ENCODE measurements at places on chromosomes 7 and 10.

GRCh38 chr7:129502708-129503685 is 666 bp downstream of the SMKR1 start:
- DNase-seq: no peak

DNA sequence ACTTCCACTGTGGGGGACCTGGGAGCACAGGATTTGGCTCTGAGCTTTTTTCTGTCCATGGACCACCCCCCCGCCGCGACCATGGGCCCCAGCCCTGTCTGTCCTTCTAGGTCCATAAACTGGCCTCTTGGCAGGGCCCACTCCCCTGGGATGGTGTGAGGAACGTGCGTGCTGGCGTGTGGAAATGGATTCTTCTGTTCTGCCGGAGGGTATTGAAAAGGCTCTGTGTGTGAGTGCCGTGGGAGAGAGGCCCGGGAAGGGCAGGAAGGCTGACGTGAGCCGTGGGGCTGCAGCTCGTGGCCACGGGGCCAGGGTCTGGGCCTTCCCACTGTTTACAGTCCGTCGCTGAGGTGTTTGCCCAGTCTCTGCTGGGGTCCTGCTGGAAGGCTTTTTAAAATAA is 123.7 kb downstream of the GRK5 start:
- no peak for DNase-seq

DNA sequence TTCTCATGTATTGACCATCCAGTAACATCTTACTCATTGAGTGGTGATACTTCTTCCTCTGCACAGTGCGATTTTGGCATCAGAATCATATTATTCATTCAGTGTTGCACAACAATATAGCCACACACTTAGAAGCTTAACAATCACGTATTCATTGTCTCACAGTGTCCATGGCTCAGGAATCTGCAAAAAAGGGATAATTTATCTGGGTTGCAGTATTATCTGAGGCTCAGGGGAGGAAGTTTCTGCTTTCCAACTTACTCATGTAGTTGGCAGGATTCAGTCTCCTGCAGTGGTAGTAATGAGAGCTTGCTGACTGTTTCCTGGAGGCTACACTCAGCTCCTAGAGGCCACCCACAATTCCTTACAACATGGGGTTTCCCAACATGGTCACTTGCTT is 803.6 kb downstream of the SORCS1 start:
- no peak for DNase-seq

DNA sequence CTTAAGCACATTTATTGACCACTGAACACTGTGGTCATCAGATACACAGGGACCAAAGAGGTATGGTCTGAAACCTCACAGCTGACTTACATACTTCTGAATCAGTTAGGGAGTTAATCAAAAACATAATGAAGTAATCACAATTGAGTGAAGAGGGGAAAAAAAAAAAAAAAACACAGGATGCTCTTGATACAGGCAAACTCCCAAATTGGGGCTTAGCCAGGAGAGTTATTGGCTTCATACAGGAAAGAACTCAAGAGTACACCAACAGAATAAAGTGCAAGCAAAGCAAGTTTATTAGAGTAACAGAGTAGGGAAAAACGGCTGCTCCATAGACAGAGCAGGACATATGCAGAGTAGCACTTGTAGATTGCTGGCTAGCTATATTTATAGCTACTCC is 917.0 kb downstream of the CNTNAP2 start:
- DNase-seq: no peak

GRCh38 chr10:84244651-84245270 is at the start of gene RGR:
RGR (plus strand) TSS chr10:84245053; CDS start chr10:84245091, 38 bp downstream.
- DNase-seq: no peak

DNA sequence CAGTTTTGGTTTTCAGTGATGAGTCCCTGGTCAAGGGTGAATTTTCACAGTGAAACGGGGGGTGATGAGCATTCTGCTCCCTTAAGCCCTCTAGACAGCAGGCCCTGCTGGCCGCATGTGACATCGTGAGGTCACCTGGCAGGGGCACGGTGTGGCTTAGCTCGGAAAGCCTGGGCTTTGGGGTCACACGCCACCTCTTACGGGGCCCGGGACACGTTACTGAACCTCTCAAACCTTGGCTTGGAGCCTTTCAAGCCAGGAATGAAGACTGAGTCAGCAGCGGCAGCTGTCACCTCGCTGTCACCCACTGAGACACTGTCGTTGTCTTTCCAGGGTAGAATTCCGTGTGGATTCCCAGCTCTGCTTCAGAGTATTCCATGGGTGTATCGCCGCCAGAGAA is 4.1 kb downstream of the GET4 start:
- DNase-seq: no peak

GRCh38 chr7:120272261-120272660 is 714 bp upstream of the KCND2 start:
- DNase-seq: no peak

DNA sequence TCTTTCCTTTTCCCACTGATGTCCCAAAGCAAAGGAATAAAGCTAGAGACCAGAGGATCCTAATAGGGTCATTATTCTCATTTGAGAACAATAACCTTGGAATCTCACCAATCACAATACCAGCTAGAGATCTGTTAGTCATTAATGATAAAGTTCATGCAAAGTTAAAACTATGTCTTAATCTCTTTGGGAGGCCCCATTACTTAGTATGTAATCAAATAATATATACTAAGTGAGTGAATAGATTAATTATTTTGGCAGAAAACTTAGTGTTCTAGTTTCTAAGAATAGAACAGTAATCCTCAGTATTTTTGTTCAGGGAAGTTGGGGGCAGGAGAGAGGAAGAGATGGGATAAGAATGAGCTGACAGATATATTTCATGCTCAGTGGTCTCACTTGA is 227.2 kb downstream of the MTERF1 start:
- DNase-seq: no peak

- no peak for DNase-seq
Observed at GRCh38 chr10:68792115-68792514, 35.2 kb upstream of the STOX1 start.

DNA sequence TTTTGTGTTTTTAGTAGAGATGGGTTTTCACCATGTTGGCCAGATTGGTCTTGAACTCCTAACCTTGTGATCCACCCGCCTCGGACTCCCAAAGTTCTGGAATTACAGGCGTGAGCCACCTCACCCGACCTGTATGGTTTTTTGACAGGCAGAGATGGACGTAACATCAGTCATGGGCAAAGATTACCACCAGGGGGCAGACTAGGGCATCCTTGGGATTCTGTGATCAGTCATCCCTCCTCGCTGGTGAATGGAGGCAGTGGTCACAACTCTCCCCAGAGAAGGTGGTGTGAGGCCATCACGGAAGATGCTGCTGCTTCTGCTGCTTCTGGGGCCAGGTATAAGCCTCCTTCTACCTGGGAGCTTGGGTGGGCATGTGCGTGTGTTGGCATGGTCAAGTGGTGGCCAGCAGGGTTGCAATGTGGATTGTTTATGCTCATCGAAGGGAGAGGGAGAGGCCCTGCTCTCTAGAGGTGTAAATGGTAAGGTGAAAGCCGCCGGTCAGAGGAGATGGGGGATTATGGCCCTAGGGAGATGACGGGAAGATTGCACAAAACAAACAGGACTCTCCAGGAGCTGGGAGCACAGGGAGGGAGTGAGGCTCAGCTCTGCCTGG is 122.7 kb upstream of the PRSS1 start:
- DNase-seq: peak; percentile 58

- no peak for DNase-seq
Observed at GRCh38 chr7:35747611-35748010, 52.7 kb upstream of the HERPUD2 start.

DNA sequence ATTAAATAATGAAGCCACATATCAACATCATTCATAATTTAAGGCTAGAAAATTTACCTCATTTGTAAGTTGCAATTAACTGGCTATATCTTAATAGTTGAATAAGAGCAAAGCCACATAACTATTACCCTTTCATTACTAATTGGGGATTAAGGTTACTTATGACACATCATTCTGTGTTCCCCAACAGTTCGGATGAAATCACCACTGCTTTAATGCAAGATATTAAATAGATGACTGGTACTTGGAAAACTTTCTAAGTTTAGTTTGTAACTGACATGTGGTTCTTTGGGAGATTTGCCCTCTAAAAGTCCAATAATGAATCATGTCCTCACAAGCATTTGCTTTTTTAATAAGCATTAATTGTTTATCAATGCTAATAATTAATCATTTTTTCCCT is 109.1 kb downstream of the MTERF1 start:
- DNase-seq: no peak

- DNase-seq: no peak
Observed at GRCh38 chr10:78658645-78659597, 409.8 kb upstream of the ZMIZ1 start.

- no peak for DNase-seq
Observed at GRCh38 chr7:7408001-7408770, 127.5 kb downstream of the COL28A1 start.

DNA sequence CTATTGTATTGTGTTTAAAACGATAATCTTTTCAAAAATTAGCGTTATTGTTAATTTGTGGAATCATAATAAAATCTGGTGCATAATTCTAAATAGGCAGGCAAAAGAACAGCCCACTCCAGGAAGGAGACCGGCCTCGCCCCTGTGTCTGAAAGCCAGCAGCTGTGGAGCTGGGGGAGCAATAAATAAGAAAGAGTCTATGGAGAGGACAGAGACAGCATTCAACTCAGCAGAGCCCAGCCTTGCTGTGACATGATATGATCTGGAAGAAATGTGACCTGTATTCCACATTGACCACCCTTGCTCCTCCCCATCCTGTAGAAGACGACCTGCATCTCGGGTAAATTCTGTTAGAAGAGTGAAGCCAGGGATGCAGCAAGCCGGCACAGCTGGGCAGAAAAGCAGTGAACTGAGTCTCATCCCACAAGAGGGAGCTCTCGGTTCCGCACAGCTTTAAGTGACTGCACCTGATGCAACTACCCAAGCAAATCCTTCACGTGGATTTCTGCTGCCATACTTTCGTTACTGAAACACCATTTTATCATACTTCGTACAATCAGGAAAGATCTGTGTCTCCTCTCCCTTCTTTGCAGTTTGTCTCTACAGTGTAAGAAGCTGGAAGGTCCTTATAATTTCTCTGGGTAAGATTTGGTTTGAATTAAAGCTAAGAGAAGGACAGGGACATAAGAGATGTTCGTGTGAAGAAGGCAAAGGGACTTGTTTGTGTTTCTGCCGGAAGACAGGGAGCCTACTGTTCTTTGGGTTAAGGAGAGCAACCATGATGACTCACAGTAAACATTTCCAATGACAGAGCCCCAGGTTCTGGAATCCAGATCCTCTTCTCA is 427.1 kb downstream of the GPAM start:
- DNase-seq: peak; percentile 1

DNA sequence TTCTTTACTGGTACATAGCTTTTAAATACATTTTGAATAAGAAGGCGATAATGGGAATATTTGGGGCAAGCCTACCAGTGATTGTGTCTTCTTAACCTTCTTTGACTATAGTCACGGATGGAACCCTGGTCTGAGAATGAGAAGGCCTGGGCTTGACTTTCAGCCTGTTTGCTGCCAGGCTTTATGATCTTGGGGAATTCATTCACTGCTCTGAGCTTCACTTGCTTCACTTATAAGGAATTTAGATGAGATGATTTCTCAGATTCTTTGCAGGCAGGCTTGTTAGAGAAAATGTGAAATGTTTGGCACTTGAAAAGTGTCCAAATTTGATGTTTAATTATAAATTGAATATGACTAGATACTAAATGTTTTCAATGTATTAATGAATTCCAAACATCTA is 42.5 kb downstream of the NUP205 start:
- DNase-seq: no peak

DNA sequence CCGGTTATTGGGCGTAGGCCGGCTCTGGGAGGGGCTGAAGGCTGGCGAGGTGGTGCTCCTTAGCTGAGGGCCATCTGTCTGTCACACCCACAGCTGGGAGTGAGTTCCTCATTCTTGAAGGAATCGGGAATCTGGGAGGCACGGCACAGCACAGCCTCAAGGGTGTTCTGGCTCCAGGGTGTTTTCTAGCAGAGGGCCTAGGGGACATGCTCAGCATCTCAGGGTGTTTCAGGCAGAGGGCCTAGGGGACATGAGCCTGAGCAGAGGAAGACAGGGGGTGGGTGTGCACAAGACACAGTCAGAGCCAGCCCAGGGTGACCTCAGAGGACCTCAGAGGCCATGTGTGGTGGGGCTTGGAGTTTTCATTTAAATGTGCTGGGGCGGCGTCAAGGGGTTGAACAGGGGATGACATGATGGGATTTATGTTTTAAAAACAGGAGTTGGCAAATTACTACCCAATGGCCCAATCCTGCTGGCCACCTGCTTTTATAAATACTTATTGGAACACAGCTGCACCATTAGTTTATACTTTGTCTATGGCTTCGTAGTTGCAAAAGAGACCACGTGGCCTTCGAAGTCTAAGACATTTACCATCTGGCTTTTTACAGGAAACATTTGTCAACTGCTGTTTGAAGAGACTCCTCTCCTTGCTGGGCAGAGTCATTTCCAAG is 121.6 kb downstream of the PRKAG2 start:
- no peak for DNase-seq

- DNase-seq: no peak
Observed at GRCh38 chr10:132593389-132593788, 55.8 kb downstream of the INPP5A start.

GRCh38 chr10:16592378-16592777 is 70.7 kb upstream of the C1QL3 start:
- no peak for DNase-seq

DNA sequence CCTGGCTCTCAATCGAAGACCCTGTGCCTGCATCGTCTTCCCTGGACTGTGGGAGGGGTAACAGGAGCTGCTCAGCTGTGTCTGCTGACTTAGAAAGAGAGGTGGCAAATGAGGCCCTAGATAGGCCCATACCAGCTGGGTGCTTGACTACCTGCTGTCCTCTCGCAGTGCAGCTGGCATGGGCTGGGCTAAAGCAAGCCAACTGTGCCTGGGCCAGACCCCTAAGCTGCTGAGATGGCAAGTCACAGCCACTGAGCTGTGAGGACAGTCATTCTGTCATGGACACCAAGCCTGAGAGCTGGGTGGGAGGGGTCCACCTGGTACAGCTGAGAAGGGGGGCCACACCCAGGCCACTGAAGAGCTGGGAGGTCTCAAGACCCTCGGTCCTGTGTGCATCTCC is 45.8 kb upstream of the AQP1 start:
- DNase-seq: no peak

GRCh38 chr7:30879139-30880124 is 32.2 kb upstream of the AQP1 start:
- no peak for DNase-seq

DNA sequence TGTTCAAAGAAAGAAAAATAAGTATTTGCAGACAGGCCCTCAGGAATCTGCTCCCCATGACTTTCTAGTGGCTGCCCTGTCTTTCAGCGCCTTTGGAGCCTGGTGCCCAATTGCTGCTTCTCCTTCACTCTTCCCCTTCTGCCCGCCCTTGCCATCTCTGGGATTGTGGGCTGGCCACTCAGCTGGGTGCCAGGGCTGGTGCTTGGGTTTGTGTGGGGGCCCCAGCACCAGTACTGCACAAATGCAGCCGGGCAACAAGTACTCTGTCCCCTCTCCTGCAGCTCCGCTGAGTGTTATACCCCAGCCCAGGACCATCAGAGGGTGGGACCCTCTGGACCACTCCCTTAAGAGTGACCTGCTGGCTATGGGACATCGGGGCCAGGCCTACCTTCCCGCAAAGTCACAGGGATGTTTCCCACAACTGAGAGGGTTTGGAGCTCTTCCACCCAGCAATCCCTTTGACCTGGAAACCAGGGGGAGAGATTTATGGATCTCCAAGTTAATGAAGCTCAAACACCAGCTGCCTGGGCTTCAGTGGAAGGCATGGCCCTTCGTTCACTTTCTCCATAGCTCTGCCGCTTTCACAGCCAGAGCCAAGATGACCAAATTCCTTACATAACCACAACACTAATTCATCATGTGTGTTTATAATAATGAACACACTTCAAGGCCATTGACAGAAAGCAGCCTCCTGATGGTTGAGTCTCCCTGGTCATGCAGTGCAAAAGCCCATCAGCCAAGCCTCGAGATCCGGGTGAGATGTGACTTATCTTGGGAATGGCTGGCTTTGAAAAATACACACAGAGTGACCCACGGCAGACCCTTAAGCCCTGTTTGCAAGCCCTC is 313.9 kb upstream of the ZNF32 start:
- DNase-seq: no peak

Measured in activated CD4-positive, alpha-beta T cell treated with anti-CD3 and anti-CD28 coated beads for 24 hours (primary cell).